WERI-Rb-1 (cell line): ENCODE measurements at places on chromosomes 7 and 10.

GRCh38 chr10:97851341-97852001 lies 1.8 kb downstream of the GOLGA7B start:
- DNase-seq: no peak

DNA sequence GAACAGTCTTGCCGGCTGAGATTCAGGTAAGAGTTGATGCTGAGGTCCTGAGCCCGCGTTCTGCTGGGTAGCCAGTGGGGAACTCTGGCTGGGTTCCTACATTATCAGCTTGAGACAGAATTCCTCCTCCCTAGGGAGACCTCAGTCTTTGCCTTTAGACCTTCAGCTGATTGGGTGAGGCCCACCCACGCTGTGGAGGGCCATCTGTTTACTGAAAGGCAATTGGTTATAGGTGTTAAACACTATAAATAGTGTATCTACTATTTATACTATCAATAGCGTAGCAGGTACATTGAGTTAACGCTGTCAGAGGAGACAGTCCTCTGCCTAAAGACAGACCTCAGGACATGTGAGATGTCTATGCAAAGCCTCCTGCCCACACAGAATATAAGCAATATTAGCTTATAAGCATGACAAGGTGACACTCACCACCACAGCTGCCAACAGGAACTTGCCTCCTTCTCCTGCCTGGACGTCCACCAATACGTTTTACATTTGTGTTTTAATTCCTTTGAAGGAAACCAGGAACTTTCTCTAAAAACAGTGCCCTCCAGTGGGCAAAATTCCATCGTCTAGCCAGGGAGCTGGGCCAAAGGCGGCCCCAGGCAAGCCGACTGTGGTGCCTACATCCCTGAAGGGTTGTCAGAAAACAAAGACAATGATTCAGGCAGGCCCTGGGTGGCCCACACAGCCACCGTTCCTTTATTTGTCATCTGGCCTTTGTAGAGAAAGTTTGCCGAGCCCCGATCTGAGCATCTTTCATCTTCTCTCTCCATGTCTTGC lies 58.8 kb downstream of the INSIG1 start:
- DNase-seq: peak; percentile 44

GRCh38 chr7:53740971-53741370 lies 705.5 kb downstream of the POM121L12 start:
- DNase-seq: no peak

GRCh38 chr7:36474283-36475010 lies 84.8 kb downstream of the ANLN start:
- DNase-seq: no peak

GRCh38 chr10:118291122-118291521 lies 51.0 kb downstream of the FAM204A start:
- DNase-seq: no peak

GRCh38 chr7:106731646-106732444 lies 70.9 kb upstream of the CCDC71L start:
- no peak for DNase-seq

GRCh38 chr10:118430190-118430589 lies 88.1 kb upstream of the FAM204A start:
- DNase-seq: no peak

GRCh38 chr10:22042557-22043326 lies 39.2 kb upstream of the DNAJC1 start:
- DNase-seq: no peak

- no peak for DNase-seq
Measured at GRCh38 chr7:136910771-136911170, 42.3 kb downstream of the CHRM2 start.

DNA sequence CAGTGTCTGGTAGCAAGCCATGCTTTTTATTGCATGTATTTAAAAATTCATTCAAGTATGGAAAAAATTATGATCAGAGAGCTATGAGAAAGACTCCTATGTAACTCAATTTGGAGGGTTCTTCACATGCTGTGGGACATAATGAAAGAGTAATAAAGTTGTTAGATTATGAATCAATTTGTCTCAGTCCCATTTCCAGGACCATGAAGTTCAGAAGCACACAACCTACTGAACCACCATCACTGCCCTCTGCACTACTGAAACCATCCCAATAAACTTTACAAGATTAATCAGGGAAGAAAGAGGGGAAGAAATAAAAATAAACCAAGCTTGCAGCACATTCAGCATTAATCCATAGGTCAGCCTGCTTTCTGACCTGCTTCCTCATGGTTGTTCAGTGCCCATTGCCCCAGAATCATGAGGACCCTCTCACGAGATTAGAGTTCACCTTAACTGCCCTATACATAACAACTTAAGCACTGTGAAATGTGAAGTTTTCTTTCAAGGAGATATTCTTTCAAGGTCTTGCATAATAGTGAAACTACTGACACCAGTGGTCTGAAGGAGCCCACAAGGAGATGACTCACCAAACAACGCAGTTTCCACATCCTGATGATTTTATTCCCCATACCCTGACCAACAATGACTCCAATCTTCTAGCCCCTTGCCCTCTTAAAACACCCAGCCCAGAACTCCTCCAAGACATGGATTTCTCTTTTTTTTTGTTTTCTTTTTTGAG lies 171.5 kb upstream of the ADCY1 start:
- no peak for DNase-seq

DNA sequence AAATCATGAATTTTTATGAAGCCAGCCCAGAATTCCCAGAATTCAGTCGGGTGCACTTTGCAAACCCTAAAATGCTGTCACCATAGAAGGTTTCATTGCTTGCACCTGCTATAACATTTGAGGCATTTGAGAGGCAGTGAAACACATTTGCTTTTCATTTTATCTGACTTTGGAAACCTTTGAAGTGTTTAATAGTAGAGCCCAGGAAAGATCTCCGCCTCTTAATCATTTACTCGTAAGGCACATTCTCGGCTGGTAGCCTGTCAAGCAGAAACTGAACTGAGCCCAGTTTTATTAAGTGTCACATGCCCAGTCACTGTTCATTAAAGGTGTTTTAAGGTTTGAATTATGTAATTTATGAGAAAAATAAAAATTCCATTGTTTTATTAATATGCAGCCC lies 247.6 kb downstream of the EMX2 start:
- DNase-seq: no peak

GRCh38 chr10:124125305-124126116 lies 32.1 kb upstream of the CHST15 start:
- DNase-seq: no peak

- DNase-seq: no peak
Measured at GRCh38 chr10:11869219-11869618, 46.1 kb downstream of the PROSER2 start.

DNA sequence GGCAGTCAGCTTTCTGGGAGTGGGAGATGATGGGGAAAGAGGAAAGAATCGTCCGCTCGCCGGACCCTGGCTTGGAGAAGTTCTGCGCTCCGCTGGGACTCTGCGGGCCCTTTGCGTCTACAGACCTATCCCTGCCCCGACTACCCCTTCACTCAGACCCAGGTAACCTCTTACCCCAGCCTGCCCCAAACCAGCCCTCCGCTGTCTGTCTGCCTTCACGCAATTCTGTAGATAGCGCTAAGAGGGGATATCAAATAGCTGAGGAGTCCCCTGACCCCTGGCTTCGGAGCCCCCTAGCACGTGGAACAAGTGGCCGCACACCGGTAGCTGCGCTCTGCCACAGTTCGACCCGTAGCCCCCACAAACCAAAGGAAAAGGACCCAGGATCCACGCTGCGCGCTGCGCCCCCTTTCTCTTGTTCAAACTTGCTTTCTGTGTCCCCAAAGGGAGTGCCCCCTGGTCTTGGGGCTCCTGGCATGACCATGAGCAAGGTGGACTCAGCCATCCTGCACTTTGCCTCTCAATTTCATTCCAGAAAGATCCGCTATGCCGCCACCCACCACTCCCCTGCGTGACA lies 7.0 kb downstream of the HOXA4 start:
- DNase-seq: no peak

- DNase-seq: no peak
Measured at GRCh38 chr7:122298131-122298530, 6.4 kb downstream of the FEZF1 start.

DNA sequence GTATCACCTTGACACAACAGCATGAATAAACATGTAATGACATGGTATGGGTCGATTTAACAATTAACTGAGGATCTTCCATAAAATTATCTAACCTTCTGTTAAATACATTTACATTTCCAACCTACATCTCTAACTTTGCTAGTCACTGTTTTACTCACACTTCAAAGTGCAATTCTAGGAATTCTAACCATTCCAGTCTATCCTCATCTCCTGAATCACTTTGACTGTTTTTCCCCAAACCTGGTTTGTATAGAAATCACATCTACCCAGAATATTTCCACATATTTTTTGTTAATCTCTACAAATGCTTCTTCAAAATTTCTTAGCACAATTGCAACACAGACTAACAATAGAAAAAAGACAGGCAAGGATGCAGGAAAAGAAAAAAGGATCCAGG lies 6.2 kb downstream of the ABI1 start:
- DNase-seq: no peak

DNA sequence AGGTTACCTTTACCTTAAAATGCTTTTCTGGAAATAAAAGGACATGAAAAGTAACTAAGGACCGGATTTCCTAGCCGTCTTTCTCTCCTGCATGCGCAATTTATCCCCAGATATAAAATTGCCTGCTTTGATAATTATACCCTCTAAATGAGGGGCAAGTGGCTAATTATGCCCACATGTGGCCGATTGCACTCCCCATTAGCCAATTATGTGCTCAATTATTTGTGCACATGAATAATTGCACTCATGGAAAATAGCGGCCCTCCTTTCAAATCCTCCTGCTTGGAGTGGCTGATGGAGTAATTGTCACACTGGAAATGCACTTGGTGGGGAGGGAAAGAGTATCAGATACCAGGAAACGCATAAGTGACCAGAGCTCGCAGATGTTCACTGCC lies 66.4 kb upstream of the ATRNL1 start:
- no peak for DNase-seq

DNA sequence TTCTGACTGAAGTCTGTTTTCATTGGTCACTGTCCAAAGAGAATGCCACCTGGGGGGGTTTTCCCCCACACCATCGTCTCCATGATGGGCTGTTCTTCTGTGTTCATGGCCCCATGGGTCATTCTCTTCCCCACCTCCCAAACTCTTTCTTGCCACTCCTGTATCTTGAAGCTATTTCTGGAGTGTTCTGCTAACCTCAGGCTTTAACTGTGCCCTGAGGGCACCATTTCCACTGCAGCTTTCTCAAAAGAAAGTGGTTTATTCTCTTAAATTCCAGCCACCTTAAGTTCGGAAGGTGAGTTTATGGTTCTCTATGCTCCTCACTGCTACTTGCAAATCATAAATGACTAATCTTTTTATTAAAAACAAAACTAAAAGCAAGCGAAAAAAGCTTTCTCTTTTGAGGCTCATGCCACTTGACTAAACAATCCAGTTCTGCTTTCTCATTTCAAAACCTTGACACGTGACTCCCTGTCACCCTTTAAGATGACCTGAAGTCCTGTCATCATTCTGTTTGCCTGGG lies 7.4 kb upstream of the APBB1IP start:
- no peak for DNase-seq

GRCh38 chr10:49010295-49010694 lies 70.7 kb upstream of the LRRC18 start:
- DNase-seq: no peak
